DMS79 (cell line): ENCODE measurements at places on chromosomes 7 and 10.

DNA sequence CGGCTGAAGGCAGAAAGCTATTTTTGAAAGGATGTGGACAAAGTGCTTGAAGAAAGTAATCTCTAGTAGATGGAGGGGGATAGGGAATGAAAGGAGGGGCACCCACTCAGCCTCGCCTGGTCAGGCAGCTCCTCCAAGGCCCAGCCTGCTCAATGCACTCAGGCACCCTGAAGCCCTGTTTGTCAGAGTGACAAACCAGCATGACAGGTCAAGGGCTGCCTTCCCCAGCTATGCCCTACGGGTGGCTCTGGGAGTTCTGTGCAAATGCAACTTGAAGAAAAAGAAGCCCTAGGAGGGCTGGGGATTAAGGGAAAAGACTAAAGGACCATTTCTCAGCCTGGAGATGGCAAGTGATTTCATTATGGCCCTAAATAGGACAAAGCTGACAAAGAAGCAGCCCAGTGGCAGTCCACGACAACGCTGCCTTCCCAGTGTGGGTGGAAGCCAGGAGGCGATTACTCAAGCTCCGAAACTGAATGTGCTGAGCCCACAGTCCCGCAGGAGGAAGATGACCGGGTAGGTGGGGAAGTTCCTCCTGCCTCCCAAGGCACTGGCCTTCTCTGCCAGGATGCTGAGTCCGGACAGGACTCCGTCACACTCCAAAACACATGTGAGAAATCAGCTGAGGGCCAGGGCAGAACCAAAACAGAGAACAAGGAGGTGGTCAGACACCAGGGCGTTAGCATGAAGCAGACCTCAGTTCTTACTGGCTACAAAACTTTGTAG, 16.3 kb downstream of the LIPA start:
- no peak for DNase-seq

DNA sequence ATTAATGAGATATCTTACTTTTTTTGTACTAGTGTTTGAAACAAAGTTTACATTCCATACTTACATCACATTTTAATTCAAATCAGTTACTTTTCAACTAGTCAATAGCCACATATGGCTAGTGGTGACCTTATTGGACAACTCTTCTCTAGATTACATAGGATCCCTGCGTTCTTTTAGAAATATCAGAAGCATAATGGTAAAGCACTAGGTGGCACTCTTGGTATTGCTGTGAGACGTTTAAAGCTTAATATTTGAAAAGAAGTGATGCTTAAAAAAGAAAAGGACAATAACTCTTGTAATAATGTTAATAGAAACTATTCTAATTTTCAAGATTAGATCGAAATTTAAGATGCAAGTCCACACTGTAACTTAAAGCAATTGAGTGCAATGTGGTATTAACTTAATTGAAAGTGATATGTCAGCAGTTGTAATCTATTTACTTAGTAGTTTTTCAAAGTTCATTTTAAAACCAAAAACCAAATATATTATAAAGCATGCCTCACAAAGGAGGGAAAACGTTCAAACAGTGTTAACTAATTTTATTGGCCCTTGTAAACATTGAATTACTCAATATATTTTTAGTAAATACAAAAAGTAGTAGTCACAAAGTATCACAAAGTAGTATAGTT, 339.1 kb downstream of the ATRNL1 start:
- DNase-seq, result no peak

DNA sequence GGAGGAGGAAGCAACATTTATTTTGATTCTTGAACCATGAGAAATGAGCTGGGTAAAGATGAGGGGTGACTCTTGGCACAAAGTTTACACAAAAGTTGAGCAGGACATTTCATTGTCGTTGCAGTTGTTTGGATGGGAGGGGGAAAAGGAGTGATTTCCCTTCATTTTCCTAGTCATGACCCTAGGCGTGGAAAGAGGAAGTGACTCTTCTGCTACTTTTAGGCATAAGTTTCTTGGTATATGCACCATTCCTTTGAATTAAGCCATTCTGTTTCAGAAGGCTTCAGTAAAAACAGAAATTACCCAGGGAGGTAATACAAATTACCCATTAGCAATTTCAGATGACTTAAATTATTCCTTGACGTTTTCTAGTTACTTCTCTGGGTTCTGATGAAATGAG, 113.9 kb upstream of the FAM171A1 start:
- DNase-seq, result no peak

GRCh38 chr7:90326500-90326899, 5.4 kb upstream of the FAM237B start:
- DNase-seq, result no peak

DNA sequence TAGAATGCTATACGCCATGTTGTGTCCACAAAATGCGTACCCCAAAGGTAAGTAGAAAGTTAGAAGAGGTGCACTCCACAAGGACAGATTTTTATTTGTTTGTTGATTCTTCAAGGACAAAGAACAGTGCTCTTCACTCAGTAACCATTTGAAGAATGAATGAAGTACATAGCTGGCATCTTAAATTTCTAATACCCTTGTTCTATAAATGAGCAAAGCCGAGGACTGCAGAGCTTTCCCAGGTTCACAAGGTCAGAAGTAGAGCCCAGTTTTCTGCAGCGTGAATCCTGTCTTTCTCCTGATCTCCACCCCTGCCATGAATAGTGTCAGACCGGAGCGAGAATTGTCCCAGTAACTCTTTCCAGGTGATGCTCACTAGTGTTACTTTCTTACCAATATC, 9.5 kb downstream of the HECW1 start:
- DNase-seq, result no peak

- no peak for DNase-seq
Observed at GRCh38 chr10:100864036-100864885, 48.5 kb upstream of the SLF2 start.

GRCh38 chr10:17214971-17215781, 12.9 kb upstream of the VIM start:
- DNase-seq, result no peak
